GM13977 (cell line): ENCODE measurements at places on chromosomes 6 and 20.

GRCh38 chr6:52992980-52993920 lies 1.8 kb downstream of the GSTA4 start:
- no peak for DNase-seq

GRCh38 chr20:45507011-45507820 lies 8.2 kb downstream of the SPINT3 start:
- DNase-seq: no peak

DNA sequence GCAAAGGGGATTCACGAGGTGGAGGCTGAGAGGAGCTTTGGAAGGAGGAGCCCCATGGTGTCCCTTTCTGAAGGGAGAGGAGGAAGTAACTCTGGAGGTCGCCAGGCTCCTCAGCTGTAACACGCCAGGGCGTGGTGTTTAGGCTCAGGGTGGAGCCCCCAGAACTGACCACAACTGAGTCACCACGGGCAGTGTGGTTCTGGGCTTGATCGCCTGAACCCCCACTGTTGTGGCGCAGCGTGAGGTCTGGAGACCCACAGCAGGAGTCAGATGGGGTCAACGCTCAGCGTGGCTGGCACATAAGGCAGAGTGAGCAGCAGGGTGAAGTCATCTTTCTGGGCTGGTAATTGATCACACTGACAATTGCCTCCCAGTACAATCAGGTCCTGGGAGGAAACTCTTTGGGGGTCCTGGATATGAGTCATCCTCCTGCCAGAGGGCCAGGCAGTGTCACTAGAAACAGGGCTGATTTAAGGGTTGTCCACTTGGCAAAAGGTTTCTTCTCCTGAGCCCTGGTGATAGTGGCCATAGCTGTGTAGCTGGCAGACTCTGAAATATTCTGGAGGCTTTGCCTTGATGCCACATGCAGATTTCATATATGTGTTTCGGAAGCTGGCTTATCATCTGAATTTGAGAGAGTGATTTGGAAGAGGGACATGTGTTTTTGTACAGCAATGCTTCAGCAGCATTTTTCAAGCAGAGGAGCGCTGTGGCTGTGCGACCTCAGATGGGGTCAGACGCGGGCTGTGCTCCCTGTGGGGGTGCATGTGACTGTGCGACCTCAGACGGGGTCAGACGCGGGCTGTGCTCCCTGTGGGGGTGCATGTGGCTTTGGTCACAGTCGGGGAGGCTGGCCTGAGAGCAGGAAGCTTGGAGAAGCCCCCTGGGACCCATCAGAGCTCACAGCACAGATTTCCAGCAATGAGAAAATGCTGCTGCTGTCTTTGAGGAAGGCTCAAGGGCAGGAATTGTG lies 50.0 kb downstream of the SYNJ2 start:
- DNase-seq: no peak

- DNase-seq: no peak
Observed at GRCh38 chr20:52972190-52972937, at the start of gene TSHZ2. TSS of gene TSHZ2 (plus strand) at chr20:52972358. CDS start at chr20:52973294, 936 bp downstream.

- DNase-seq: no peak
Observed at GRCh38 chr20:719816-720215, 44.2 kb upstream of the SCRT2 start.

DNA sequence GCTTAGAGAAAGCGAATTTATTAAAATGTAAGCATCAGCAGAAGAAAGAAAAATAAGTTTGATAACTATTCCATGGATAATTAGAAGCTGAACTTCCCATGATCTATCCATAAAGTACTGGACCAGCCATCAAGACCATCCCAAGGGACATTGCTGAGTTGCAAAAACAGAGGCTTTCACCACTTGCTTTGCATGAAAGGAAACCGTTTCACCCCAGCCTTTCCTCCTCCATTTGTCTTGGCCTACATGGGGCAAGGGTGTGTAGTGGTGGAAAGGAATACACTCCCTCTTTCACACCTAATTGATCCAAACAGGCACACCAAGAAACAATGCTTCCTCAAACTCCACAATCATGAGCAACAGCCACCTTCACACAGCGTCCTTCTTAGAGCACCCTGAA lies 10.4 kb downstream of the HIVEP2 start:
- no peak for DNase-seq

GRCh38 chr20:13111249-13111911 lies 102.6 kb downstream of the SPTLC3 start:
- DNase-seq: no peak

DNA sequence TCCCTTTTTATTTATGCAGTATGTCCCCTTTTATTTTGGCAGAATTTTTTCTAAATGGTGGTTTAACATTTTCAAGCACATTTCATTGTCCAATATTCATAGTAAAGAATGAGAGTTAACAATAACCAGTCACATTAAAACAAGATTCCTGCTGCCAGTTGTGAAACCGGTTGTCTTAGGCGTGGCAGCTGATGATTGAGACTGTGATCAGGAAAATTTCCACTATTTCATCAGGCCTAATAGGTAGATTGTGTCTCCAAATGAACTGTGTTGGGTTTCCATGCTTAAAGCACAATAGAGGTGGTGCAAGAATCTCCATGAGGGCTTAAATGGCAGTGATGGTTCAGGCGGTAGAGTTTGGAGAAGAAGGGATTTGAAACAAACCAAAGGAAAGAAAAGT lies 15.3 kb downstream of the PRDM1 start:
- no peak for DNase-seq

DNA sequence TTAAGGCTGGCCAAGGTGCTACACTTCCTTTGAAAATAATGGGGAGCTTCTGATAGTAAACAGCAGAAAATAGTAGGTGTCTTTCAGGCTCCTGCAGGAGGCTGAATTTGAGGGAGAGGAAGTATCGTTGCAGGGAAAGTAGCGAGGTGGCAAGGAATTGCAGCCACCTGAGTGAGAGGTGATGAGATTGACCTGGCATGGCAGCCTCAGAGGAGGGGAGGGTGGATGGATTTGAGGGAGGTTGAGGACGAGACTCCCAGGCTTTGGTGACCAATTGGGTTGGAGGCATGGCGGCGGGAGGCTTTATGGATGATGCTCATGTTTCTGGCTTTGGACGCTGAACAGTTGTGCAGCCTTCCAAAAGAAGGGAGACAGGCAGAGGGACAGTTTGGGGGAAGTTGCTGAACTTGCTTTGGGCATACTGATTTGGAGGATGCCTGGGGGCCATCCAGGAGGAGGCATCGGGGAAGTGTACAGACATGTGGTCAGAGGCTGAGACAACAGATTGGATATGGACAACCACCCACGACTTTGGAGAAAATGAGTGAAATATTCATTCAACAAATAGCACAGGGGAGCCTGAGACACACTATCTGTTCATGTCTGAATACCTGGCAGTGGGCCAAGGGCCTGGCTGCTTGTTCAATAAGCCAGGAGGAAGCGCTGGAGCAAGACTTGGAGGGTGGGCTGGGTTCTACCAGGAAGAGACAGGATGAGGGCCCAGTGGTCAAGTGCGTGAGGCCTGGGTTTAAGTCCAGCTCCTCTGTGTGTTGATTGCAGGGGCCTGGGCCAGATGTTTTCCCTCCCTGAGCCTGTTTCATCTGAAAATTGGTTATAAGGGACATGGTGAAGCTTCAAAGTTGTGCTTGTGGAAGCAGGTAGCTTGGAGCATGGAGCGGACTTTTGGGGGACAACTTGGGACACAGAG lies 113.2 kb downstream of the CEBPB start:
- no peak for DNase-seq

DNA sequence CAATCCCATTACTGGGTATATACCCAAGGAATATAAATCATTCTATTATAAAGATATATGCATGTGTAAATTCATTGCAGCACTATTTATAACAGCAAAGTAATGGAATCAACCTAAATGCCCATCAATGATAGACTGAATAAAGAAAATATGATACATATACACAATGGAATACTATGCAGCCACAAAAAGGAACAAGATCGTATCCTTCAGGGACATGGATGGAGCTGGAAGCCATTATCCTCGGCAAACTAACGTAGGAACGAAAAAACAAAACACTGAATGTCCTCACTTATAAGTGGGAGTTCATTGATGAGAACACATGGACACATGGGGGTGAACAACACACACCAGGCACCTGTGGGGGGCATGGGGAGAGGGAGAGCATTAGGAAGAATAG lies 156.7 kb downstream of the RNGTT start:
- no peak for DNase-seq

- DNase-seq: no peak
Observed at GRCh38 chr6:131947986-131948661, 3.0 kb downstream of the CCN2 start.
